Stomach (tissue), 19 donors: ENCODE measurements at places on chromosomes 16 and 17.

DNA sequence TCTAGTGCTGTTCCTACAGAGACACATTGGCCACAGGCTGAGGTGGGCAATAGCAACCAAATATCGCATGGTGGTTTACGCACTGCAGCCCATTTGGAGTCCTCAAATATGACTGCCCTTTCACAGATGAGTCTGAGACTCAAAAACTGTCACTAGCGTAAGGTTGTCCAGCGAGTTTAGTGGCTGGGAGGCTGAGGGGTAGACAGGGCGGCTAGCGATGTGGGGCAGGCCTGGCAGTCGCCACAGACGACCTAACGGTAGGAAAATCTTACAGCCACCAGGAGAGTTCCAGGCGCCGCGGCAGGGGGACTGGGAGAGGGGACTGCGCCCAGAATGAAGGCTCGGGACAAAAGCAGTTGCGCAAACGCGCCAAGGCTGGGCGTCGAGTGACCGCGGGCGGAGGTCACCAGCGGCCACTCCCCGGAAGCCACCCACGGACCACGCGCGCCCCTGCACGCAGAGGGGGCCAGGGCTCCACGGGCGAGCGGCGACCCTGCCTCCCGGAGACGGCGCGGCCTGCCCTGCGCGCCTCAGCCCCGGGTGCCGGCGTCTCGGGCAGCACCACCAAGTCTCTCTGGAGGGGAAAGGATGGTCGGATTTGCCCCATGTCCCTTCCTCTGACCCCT lies 699 bp upstream of the MAP1LC3B start:
- peaks cover 56% of the 10 kb centered on the region for H3K4me1 ChIP-seq
- H3K36me3 ChIP-seq, result no peaks in the 10 kb centered on the region
- H3K27me3 ChIP-seq, result no peaks in the 10 kb centered on the region
- peak overlapping the region; percentile 96 for H3K27ac ChIP-seq

DNA sequence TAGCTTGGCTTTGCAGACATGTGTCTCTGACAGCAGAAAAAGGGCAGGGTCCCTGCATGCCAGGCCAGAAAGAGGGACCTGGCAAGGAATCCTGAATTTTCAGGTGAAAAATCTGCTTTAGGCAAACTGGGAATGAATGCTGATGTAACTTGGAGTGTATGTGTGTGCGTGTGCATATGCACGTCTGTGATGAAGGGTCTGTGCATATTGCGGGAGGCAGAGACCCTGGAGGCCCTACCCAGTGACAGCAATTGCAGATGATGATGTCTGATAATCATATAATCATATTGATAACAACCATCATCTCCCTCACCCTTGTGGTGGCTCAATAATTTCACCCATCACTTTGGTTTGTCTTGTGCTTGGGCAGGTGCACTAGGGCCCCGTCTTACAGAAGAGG lies 80.7 kb upstream of the SDK2 start:
- H3K4me1 ChIP-seq, result peaks cover 4% of the 10 kb centered on the region
- no peak for DNase-seq
- no peak overlapping the region for H3K27ac ChIP-seq

DNA sequence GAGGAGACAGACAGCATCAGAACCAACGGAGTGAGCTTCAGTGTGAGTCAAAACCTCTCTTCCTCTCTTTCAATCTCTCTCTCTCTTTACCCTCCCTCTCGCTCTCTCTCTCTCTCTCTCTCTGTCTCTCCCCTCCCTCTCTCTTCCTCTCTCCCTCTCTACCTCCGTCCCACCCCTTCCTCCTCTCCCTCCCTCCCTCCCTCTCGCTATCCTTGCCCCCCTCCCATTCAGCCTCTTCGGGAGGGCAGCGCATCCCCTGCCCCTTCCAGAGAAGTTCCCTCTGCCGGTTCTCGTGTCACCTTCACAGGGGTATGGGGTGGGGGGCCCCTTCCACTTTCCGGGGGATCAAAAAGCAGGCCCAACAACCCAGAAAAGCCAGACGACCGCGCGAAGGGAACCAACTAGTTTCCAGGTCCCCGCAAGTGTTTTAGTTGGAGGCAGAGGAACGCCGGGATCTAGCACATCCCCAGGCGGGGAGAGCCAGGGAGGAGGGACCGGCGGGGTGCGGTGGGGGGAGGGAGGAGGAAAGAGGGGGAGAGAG lies 28.9 kb upstream of the RBFOX1 start:
- H3K4me1 ChIP-seq, result peaks cover 22% of the 10 kb centered on the region
- no peak overlapping the region for H3K4me3 ChIP-seq
- H3K27me3 ChIP-seq, result no peaks in the 10 kb centered on the region
- DNase-seq, result no peak

- peaks cover 22% of the 10 kb centered on the region for H3K4me1 ChIP-seq
- no peak for DNase-seq
- no peaks in the 10 kb centered on the region for H3K36me3 ChIP-seq
- H3K4me3 ChIP-seq, result peak overlapping the region; percentile 40
- no peaks in the 10 kb centered on the region for H3K27me3 ChIP-seq
- H3K27ac ChIP-seq, result peak overlapping the region; percentile 68
Measured at GRCh38 chr16:66872559-66872942, 7.8 kb upstream of the PDP2 start.

DNA sequence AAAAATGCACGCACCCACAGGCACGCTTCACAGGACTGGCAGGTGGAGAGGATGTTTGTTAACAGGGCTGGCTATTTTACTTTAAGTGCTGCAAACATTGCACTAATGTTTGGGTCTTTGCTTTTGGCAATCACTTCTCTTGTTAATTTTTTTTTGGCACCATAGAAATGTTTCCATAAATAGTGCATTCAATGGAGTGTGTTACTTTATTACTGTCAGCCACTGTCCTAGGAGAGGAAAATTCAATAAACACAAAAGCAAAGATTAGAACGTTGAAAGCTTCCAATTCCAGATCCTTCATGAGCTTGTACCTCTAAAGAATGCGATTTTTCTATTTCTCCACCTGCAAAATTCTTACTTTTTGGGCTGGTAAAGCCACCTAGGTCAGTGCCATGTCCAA lies 743.5 kb downstream of the WWOX start:
- H3K4me1 ChIP-seq, result peaks cover 8% of the 10 kb centered on the region
- H3K27me3 ChIP-seq, result no peaks in the 10 kb centered on the region
- no peak for DNase-seq

DNA sequence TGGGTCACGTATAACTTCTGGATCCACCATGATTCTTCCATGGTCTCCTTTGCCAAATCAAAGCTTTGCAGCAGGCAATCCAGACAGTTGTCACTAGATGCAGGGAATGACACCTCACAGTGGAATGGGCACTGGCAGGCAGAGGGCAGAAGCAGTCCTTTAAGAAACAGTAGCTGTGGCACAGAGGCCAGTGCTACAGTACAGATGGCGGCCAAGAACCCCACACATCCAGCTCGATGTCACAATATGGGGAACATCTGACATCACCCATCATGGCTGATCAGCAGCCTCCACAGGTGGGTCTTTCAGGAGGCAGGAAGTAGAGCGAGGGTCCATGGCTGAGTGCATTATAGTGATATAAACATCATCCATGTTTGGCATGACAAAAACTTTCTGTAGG lies 18.8 kb upstream of the ERN1 start:
- peak; percentile 41 for DNase-seq
- peaks cover 3% of the 10 kb centered on the region for H3K36me3 ChIP-seq
- peak overlapping the region; percentile 97 for H3K27ac ChIP-seq
- no peak overlapping the region for H3K4me3 ChIP-seq
- no peaks in the 10 kb centered on the region for H3K27me3 ChIP-seq

- no peak overlapping the region for H3K27ac ChIP-seq
- DNase-seq, result no peak
- H3K4me3 ChIP-seq, result no peak overlapping the region
- no peaks in the 10 kb centered on the region for H3K36me3 ChIP-seq
- no peaks in the 10 kb centered on the region for H3K27me3 ChIP-seq
Measured at GRCh38 chr17:58533616-58534188, 19.3 kb upstream of the MTMR4 start.

DNA sequence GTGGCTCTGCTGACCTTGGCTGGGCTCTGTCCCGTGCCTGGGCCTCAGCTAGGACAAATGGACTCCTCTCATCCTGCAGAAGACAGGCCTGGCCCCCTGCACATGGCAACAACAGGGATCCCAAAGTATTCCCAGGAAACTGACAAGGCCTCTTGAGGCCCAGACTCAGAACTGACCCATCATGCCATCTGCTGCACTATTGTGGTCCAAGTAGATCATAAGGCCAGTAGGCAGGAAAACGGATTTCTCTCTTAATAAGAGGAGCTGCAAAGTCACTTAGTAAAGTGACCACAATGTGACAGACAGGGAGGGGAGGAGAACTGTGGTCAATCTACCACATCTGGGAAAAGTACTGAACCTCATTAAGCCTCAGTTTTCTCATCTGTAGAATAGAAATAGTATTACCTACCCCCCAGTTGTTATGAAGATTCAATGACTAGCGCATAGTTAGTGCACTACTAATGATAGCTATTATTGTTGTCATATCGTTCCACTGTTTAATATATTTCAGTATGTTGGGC lies 62.1 kb upstream of the TNRC6A start:
- H3K36me3 ChIP-seq, result no peaks in the 10 kb centered on the region
- H3K4me3 ChIP-seq, result no peak overlapping the region
- H3K4me1 ChIP-seq, result peaks cover 28% of the 10 kb centered on the region
- DNase-seq, result no peak
- no peak overlapping the region for H3K27ac ChIP-seq
